ENCODE measurements at places on chromosomes 2 and 18.
A peak's percentile ranks its signal among the peaks of the same experiment; 100 is the strongest.

DNA sequence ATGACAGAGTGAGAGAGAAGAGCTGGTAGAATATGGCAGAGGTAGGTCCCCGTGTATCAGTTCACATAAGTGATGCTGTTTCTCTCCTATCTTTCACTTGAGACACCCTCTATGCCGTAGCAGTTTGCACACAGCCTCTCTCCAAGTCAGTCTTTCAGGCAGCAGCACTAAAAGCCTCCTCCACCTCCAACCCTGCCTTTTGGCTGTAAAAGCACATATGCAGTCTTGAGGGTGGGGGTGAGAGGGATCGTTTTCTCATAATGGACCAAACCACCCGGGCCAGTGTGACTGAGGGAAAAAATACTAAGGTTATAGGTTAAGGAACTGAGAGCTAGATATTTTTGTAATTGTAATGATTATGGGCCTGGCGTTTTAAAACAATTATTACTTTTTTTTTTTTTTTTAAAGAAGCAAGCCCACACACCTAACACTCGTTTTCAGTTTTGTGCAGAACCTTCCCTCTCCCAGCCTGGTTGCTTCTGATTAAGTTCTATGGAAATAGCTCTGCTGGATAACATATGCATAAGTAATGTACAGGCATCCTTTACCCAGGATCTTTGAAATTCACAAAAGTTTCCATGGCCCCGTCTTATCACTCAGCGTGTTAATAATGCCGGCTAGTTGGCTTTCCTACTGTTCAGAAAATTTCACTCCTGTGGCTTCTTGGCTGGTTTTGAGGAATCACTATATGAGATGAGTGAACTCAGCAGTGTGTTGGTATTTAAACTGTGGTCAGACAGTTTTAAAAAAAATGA lies 112.2 kb upstream of the MEIS1 start:
- DNase-seq = no peak

- DNase-seq = peak; percentile 15
Observed at GRCh38 chr2:206989311-206989710, 50.0 kb downstream of the CPO start.

GRCh38 chr2:99422599-99422998 lies 67.2 kb downstream of the REV1 start:
- no peak for DNase-seq

DNA sequence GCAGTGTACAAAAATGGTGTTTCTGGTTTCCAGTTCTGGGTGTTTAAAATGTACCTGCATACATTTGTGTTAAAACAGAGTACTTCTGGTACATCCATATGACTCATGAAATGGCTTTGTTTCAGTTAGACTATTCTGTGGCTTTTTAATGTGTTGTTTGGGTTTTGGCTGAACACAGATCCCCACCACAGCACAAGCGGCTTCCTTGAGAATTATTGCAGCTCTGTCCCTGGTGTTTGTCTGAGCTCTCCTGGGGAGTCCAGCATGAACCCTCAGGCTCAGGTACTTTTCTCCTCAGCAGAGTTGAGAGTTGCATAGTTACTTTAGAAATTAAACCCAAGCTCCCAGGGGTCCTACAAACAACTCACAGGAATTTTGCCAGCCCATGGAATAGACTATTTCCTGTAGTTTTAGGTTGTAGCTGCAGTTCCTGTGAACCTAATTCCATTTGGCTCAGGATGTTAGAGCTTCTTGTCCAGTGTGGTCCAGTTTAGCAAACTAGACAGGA lies 64.8 kb upstream of the EML6 start:
- no peak for DNase-seq

DNA sequence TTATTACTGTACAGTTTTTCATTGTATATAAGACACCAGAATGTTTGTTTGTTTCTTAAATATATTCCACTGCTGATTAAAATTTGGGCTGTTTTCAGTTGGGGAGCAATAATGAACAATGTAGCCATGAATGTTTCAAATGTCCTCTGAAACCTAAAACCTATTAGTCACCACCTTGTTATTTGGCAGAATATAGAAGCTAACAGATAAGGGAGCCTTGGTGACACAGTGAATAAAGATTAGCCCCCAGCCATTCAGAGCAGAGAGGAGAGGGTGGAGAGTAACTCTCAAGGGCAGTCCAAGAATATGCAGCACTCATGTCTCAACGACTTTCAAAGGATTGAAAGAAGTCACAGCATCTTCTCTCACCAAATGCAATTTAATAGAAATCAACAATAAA lies 43.1 kb upstream of the ATP8B1 start:
- DNase-seq = no peak

DNA sequence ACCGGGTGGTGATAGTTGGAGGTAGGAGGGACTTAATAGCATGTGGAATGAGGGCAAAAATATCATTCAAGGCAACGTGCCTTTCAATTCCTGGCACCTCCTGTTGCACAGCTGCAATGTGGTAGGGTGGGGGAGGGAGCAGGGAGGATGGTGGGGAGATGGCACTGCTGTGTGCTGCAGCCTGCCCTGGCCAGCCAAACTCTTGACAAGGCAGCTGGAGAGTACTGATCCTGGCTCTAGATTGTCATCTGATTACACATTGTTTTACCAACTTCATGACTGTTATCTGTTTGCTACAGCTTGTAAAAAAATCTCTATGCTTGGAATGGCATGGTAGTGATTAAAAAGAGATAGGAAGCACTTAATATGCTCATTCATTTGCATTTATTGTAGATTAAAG lies 47.7 kb downstream of the PLCL1 start:
- DNase-seq = no peak

DNA sequence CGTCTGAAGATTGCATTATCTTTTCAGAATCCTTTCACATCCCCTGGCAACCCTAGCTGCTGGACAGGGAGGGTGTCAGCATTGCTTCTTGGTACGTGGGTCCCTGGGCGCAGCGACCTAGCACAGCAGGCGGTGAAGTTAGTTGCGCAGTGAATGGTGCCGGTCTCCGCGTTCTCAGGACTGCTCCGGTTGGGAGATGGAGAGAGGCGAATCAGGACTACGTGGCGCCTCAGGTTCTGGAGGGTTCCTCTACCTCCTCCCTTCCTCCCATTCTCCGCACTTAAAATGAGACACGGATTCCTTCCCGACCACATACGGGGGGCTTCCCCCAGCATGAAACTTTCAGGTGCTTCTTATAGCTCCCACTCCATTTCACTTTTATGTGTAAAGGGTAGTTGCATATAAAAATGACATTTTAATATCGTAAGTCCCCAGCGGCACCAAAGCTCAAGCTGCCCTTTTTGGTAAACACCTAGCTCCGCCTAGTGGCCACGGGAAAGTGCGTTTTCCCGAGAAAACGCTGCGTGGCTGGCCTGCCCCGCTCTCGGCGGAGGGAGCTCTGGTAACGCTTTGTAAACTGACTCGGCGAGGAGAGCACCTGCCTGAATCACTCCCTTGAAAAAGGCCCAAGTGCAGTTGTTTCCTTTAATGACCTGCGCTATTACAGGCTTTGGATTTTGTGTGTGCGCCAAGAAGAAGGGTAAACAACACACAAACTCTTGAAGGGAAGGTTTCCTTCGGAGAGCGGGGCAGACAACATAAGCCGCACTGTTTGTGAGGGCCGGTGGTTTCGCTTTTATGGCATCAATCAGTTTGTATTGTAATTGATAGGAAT lies 32.9 kb upstream of the INHBB start:
- peak; percentile 79 for DNase-seq

GRCh38 chr2:30074023-30074422 lies 72.8 kb upstream of the YPEL5 start:
- DNase-seq = no peak

GRCh38 chr2:23624378-23624777 lies 239.4 kb downstream of the KLHL29 start:
- no peak for DNase-seq

GRCh38 chr18:74438091-74438490 lies 19.0 kb downstream of the DIPK1C start:
- no peak for DNase-seq

DNA sequence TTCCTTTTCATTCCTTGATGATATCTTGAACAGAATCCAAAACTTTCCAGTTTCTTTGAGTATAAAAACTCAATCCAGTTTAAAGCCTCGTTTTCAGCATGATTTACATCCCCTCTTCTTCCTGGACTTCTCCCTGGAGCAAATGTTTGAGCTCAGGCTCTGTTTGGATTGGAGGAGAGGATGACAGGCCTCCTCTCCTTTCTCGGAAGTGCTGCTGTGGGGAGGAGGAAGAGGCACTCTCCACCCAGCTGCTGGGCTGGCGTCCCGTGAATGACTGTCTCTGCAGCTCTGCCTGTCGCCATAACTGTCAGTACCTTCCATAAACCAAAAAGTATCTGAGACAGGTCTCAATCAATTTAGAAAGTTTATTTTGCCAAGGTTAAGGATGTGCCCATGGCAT lies 238.2 kb upstream of the AGAP1 start:
- no peak for DNase-seq

GRCh38 chr2:104752504-104752903 lies 101.4 kb upstream of the POU3F3 start:
- no peak for DNase-seq

DNA sequence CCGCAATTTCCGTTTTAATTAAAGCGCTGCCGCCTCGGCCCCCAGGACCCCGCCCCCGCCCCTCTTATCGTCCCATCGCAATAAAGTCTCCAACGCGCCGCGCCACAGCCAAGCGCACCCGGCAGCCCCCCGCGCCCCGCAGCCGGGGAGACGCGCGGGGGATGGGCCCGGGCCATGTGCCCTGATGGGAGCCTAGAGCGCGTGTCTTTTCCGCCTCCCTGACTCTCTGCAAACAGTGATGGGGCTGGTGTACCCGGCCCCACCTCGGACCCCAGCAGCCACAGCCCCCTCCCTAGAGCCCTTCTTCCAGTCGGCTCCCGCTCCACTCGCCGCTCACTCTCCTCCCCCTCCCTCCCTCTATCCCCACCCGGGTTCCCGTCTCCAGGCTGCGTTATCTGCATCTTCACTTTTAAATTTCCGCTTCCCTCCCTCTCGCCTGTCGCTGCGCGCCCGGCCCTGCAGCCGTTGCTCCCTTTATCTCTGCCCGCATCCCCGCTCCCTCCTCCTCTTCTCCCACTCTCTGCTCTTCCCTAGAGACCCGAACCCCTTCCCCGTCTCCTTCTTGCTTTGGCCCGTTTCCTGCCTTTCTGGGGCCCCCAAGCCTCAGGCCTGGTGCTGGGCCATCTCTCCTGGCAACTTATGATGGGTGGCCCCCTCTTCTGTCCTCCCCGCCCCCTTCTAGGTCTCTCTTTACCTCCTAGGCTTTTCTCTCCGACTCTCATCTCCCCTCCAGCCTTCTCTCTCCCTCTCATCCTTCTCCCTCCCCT lies 524 bp upstream of the FEV start:
- DNase-seq = no peak

DNA sequence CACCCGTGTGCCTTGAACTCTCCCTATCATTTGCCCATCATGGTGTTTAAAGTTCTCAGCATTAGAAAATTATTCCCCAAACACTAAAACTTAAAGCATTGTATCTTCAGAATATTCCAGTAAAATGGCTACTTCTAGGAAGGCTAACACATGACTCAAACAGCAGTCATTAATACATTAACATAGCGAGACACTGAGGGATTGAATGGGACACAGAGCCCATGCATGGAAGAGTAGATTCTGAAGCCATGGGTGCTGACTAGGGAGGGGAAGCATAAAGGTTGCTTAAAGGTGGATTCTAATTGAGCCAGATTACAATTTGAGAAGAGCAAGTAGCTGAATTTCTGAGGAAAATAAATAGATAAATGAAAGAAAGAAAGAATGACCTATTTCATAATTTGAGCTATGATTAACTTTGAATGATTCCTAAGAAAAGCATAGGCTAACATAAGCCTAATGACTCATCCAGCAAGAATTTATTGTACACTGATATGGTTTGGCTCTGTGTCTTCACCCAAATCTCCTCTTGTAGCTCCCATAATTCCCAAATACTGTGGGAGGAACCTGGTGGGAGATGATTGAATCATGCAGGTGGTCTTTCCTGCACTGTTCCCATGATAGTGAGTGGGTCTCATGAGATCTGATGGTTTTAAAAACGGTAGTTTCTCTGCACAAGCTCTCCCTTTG lies 79.8 kb upstream of the PIK3C3 start:
- DNase-seq = no peak

DNA sequence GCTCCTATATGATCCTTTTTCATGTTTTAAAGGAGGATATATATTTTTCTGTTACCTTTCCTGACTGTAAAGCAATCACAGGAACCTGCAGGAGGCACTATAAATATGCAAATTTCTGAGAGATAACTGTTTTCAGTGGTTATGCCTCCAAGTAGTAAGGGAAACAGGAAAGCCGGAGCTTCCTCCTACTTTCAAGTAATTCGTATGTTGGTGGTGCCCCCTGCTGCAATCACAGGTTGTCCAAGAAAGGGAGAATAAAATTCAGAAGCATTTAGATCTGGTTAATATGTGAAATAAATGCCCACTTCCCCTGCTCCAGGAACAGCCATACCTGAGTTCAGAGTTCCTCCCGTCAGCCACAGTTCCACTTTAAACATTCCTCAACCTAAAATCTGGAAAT lies 12.0 kb upstream of the BCL11A start:
- DNase-seq = no peak

- DNase-seq = no peak
Observed at GRCh38 chr2:20208476-20208859, 16.5 kb downstream of the SDC1 start.

DNA sequence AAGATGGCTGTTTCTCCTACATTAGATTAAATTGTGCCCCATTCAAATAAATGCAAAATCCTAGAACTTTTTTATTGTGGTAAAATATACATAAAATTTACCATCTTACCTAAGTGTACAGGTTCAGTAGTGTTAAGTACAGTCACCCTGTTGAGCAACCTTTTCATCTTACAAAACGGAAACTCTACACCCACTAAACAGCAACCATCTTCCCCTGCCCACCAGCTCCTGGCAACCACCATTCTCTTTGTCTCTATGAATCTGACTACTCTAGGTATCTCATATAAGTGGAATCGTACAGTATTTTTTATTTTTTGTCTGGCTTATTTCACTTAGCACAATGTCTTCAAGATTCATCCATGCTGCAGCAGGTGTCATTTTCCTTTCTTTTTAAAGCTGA lies 53.0 kb downstream of the ASXL2 start:
- peak; percentile 58 for DNase-seq

DNA sequence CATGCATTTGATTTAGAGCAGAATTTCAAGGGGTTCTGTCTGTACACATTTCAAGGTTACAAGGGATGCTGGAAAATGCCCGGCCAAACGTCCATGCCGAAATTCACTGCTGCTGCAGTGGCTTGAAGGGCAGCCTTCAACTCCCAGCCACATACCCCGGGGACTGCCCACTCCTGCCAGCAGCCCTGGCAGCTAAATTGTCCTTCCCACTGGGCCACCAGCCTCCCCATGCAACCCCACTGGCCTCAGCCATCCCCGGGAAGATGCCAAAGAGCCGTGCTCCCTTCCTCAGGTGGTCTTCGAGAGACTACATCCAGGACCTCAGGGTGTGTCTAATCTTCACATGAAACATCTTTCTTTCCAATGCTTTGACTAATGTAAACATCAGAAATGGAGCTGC lies 478.7 kb upstream of the MYT1L start:
- DNase-seq = no peak

GRCh38 chr18:10072671-10073175 lies 158.9 kb downstream of the VAPA start:
- no peak for DNase-seq

GRCh38 chr2:56167616-56168562 lies 15.9 kb upstream of the CCDC85A start:
- no peak for DNase-seq

- no peak for DNase-seq
Observed at GRCh38 chr2:121791801-121792221, 36.4 kb downstream of the TSN start.

All from activated naive CD4-positive, alpha-beta T cell treated with anti-CD3 and anti-CD28 coated beads, Interleukin-2, amount 50 U/mL, for 16 hours (primary cell).